ENCODE measurements at places on chromosomes 3 and 15. TPM values are rescaled to one million over a fixed set of nuclear protein-coding genes. Genes with fewer than 3 reads are reported as not detected.

The MESP1 gene
- 2.0 TPM for total RNA-seq

The CCNDBP1 gene
- 21.9 TPM for total RNA-seq

The EDC3 gene
- 17.9 TPM for total RNA-seq

The GCSAM gene
- total RNA-seq = not detected

The CFAP91 gene
- total RNA-seq = 4.9 TPM

The TM4SF18 gene
- total RNA-seq = 3.7 TPM

The RTF1 gene
- total RNA-seq = 54.6 TPM

The TMEM44 gene
- total RNA-seq = 33.9 TPM

The PLA2G4E gene
- total RNA-seq = not detected

Measured in temporal lobe (tissue), 4 donors.